ENCODE measurements at places on chromosomes 7 and 10. TPM values are rescaled to one million over a fixed set of nuclear protein-coding genes. Genes with fewer than 3 reads are reported as not detected.

Gene CLCN1
- total RNA-seq, result not detected

Gene SCIN
- 20.8 TPM for total RNA-seq

Gene NUPR2
- 2.5 TPM for total RNA-seq

DNA sequence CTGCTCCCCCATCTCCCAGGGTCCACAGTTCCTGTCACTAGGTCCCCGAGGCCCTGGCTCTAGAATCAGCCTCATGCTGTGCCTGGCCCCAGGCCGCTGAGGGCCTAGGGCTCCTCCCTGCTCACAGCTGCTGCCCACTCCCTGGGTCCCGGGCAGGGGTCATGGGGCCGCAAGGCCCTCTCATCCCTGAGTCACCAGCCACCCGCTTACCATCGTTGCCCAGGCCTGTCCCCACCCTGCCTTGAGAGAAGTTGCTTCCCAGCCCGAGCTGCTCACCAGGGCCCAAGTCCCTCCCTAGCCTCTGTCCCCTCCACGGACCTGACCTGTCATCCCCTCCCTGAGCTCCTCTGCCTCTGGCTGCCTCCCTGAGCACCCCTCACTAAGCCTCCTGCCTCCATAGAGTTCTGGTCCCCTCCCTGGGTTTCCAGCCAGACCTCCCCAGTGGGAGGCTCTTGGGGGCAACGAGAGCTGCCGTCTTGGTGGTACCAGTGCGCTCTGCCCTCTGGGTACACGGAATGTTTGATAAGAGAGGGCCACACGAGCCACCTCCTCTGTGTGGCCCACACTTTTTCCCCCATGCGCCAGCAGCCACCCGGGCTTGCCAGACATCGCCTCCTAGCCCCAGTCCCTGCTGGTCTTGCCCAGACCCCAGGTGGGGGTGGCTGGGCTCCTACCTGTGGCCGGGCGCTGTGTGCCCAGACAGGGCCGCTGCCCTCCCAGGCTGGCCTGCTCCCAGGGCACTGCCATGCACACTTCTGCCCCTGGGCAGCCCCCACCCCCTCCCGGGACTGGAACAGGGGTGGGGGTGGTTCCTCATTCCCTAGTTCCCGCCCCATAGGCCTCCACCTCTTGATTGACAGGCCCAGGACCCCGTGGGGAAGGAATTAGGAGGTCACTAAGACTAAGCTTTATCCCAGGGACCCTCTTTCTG is 21.3 kb downstream of the MLXIPL start:
- H3K4me1 ChIP-seq, result no peaks in the 10 kb centered on the region
- no peak overlapping the region for H3K4me3 ChIP-seq
- no peaks in the 10 kb centered on the region for H3K36me3 ChIP-seq

- H3K36me3 ChIP-seq, result no peaks in the 10 kb centered on the region
- H3K4me3 ChIP-seq, result no peak overlapping the region
- peak; percentile 53 for DNase-seq
- no peaks in the 10 kb centered on the region for H3K4me1 ChIP-seq
- no peak overlapping the region for H3K27ac ChIP-seq
These were observed 128.4 kb upstream of the BTBD16 start for GRCh38 chr10:122142641-122143237.

DNA sequence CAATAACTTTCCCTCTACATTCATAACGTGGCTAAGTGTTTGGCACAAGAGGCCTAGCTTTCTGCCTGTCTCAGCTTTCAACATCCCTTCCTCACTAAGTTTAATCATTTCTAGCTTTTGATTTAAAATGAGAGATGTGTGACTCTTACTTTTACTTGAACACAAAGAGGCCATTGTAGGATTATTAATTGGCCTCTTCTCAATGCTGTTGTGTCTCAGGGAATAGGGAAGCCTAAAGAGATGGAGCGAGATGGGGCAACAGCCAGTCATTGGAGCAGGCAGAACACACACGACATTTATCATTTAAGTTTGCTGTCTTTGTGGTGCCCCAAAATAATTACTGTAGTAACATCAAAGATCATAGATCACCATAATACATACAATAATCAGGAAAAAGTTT is 167.1 kb upstream of the TRIM24 start:
- no peaks in the 10 kb centered on the region for H3K4me1 ChIP-seq
- no peak for DNase-seq
- no peaks in the 10 kb centered on the region for H3K27me3 ChIP-seq
- no peak overlapping the region for H3K4me3 ChIP-seq

GRCh38 chr7:63067897-63068585 is 930.6 kb upstream of the ZNF722 start:
- no peak overlapping the region for H3K27ac ChIP-seq
- H3K27me3 ChIP-seq, result no peaks in the 10 kb centered on the region
- no peak overlapping the region for H3K4me3 ChIP-seq
- H3K36me3 ChIP-seq, result no peaks in the 10 kb centered on the region

GRCh38 chr10:124422742-124423141 is 4.0 kb upstream of the OAT start:
- H3K4me3 ChIP-seq, result no peak overlapping the region
- H3K4me1 ChIP-seq, result peaks cover 4% of the 10 kb centered on the region
- no peaks in the 10 kb centered on the region for H3K36me3 ChIP-seq
- H3K27me3 ChIP-seq, result peaks cover 4% of the 10 kb centered on the region

DNA sequence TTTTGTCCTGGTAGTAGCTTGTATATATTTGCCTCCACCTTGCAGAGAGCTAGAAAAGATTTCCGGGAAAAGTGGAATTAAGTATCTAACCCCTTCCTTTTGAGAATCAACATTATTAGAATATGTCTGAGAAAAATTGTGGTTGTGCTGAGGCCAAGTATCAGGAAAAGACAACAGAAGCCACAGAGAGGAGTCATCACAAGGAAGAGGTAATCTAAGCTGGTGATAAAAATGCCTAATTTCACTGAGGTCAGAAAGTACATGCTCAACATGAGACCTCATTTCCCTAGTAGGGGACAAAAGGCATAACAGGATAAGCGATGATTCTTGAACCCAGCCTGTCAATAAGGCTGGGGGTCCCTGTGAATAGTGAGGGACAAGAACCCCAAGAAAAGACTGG is 97.0 kb upstream of the PDE1C start:
- H3K36me3 ChIP-seq, result no peaks in the 10 kb centered on the region
- no peaks in the 10 kb centered on the region for H3K27me3 ChIP-seq
- H3K4me1 ChIP-seq, result no peaks in the 10 kb centered on the region
- H3K27ac ChIP-seq, result no peak overlapping the region
- DNase-seq, result no peak

- no peaks in the 10 kb centered on the region for H3K4me1 ChIP-seq
- H3K27me3 ChIP-seq, result no peaks in the 10 kb centered on the region
- DNase-seq, result no peak
- H3K4me3 ChIP-seq, result no peak overlapping the region
These were observed 616.4 kb upstream of the MGMT start for GRCh38 chr10:128850647-128851046.

GRCh38 chr10:44968091-44968490 is 8.5 kb downstream of the RASSF4 start:
- no peaks in the 10 kb centered on the region for H3K4me1 ChIP-seq
- DNase-seq, result peak; percentile 29
- H3K36me3 ChIP-seq, result no peaks in the 10 kb centered on the region
- H3K27ac ChIP-seq, result peak overlapping the region; percentile 57
- no peak overlapping the region for H3K4me3 ChIP-seq
- no peaks in the 10 kb centered on the region for H3K27me3 ChIP-seq

Data from colonic mucosa (tissue), 4 donors.